ENCODE measurements at places on chromosomes 5 and 9.

DNA sequence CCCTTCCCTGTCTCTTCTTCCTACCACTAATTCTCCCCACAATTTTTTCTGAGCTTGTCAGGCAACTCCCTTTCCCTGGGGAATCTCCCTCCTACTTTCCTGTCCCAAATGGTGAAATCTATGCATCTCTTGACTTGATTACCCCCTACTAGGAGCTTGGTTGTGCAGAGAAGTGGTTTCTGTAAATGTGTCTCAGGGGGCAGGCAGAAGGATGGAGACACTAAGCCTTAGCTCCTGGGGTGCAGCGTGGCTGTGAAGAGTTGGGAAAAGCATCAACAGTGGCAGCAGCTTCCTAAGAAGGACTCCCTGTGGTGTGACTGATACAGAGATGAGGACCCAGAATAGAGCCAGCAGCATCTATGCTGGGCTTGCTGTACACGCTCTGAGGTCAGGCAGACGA, 62.3 kb downstream of the NRG2 start:
- DNase-seq, result no peak

GRCh38 chr5:99243111-99243510, 314.3 kb upstream of the CHD1 start:
- no peak for DNase-seq

DNA sequence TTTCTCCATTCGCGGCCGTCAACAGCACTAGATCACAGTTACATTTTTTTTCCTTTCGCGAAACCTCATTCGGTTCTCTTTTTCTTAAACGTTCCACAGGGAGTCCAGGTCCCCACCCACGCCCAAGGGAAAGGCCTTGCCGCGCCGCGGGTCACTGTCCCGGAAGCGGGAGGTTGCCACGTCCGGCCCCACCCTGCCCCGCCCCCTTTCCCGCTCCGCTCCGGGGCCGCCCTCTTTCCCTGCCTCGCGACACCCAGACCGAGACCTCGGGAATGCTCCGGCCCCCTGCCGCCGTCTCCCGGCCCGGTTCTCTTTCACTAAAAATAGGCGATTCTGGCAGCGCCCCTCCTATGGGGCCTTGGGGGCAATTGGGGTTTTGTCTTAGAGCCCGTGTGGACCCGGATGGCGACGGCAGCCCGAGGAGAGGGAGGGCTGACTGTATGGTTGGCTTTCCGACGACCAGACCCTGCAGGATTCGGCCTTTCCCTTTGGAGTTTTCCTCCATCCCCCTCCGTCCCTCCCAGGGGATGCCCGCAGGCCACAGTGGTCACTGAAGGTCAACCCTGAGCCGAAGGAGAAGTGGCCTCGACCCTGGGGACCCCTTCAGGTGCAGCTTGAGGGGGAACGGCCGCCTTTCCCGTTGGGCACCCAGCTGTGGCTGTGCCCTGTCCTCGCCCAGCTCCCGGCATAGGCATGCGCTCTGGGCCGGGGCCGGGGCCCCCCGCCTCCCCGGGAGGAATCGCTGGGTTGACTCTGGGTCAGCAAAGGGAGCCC, 2.8 kb upstream of the RACK1 start:
- DNase-seq, result peak; percentile 86

DNA sequence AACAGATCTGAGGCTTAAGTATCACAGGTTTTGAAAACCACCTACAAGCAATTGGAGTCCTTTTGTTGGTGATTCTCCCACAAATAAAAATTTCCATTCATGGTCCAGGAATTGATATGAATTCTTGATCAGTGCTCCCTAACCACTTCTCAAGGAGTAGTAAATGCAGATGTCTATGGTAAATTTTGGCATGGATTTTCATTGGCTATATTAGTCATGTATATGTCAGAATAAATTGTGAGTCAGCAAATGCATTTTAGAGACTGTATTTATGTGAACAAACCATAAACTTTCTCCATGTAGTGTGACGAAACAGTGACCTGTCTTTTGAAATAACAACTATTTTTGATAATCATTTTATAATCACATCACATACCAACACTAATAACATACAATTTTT, 611.1 kb downstream of the HTR1A start:
- DNase-seq, result no peak

DNA sequence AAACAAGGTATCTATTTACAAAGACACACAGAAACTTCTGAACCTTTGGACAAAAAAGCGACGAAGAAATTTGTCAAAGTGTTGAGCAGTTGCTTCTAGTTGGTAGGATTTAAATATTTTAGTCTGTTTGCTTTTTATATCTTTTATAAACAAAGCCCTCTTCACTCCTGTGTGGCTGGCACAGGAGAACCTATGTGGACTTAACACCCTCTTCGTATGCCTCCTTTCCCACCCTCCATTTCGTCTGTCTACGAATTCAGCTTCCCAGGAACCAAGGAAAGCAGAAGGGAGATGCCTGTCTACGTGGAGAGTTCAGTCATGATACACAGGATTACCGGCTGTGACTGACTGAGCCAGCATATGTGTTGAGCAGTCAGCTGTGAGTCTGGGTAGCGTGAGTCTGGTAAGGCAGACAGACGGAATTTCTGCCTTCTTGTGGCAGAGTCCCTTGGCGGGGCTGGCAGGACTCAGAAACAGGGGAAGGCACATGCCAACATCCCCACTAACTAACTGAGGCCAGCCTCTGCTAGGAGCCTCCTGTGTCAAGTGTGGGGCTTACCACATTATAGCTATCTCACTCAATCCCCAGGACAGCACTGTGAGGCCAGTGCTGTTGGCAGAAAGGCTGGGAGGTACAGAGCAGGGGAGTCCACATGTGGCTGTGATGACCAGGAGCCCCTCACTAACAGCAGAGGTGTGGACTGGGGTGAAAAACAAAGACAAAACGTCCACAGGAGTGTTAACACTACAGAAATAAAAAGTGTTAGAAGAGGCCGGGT, 13.9 kb upstream of the ZFP62 start:
- no peak for DNase-seq

GRCh38 chr5:151509231-151509630, 61.8 kb downstream of the SLC36A1 start:
- no peak for DNase-seq

DNA sequence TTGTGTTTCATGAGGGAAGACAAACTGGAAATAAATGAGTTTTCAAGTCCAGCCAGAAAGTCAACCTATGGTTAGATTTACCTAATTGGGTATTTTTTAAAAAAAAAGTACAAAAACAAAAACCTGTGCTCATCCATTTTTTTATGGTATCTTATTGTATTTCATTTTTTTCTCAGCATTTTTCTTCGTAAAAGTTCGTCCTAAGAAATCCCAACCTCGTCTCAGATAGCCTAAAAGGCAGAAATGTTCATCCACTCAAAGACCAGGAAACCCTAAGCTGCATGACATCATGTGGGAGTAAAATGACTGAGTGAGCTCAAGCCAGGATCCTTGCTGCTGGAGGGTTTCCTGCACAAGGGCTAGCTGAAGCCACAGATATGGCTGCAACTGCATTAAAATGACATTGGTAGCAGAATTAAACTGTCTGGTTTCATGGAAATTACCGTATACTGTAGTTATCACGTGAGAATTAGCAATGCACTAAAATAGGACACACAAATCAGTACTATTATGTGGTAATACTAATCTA, 70.4 kb downstream of the NFIB start:
- no peak for DNase-seq

GRCh38 chr9:109098171-109098959, 21.4 kb downstream of the TMEM245 start:
- DNase-seq, result peak; percentile 39

DNA sequence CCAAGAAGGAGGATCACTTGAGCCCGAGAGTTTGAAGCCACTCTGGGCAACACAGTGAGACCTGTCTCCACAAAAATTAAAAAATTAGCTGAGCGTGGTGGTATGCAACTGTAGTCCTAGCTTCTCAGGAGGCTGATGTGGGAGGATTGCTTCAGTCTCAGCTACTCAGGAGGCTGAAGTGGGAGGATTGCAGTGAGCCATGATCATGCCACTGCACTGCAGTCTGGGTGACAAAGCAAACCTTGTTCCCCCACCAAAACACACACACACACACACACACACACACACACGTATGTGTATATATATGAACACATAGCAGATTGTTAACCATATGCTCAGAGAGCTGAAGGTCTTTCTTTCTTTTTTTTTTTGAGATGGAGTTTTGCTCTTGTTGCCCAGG, 157.5 kb upstream of the MAST4 start:
- DNase-seq, result no peak

DNA sequence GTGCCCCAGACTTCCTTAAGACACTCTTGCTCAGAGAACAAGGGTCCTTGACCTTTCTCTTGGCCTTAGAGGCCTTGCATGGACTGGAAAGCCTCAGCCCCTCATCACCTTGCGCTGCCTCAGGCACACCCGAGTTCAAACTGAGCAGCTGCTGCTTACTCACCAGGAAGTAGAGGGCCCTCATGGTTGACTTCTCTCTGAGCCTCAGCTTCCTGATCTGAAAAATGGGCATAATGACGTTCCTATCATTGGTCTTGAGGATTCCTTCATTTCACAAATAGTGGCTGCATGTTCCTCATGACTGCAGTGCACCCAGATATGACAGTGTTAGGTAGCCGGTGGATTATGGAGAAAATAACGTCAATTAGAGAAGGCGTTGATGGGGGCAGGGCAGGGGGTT, 28.6 kb downstream of the IER5L start:
- DNase-seq, result no peak

GRCh38 chr5:138276402-138277054, 2.1 kb upstream of the GFRA3 start:
- DNase-seq, result no peak

- DNase-seq, result no peak
Observed at GRCh38 chr5:73369278-73369677, 79.3 kb downstream of the FOXD1 start.

DNA sequence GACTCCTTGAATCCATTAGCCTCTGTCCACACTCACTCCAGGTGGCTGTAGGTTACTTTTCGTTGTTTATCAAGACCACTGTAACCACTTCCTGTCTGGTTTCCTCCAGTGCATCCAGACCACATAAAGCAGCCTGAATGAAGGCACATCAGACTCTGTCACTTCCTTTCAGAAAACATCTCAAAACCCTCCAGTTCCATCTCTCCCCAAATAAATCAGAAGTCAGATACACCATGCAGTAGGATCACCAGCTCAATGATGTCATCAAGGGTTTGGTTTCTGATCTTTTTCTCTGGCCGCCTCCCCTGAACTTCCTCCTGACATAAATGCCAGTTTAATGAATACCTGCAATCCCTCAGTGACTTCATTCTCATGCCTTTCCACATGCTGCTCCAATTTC, 161.2 kb downstream of the ZNF462 start:
- no peak for DNase-seq

DNA sequence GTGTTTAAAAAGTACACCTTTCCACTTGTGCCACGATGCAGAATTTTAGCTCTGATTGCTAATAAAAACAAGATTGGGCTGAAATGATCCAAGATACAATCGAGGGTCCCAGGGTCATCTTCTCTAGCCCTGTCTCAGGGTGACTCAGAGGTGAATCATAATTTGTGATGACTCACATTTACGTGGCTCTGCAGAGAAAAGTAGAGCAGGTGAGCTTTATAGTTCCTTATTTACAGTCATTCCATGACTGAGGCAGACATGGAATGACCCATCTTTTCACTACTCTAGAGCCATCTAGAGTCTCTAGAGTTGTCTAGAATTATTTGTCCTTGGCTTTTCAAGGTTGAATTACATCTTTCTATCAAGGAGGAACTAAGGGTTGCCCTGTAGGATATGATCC, 155.2 kb downstream of the GAS1 start:
- no peak for DNase-seq

DNA sequence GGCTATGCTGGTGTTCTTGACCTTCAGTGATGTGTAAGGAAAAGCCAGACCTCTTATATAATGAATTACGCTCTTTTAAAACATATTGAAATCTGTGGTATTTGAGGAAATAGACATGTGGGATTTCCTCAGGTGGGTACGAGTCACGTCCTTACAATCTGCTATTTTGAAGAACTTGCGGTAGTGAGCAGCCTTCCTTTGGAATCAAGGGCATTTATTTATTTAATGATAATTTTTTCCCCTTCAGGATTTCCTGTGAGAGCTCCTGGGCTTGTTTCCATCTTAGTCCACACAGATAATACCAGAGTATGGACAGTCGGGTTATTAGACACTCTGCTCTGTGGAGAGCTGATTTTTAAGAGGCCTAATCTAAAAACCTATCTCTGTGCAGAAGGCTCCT, 167.9 kb downstream of the ARHGEF28 start:
- no peak for DNase-seq

GRCh38 chr5:141617682-141618029, 1.1 kb downstream of the DIAPH1 start:
- DNase-seq, result peak; percentile 21

- DNase-seq, result no peak
Observed at GRCh38 chr5:56492812-56493211, 259.7 kb upstream of the ANKRD55 start.

GRCh38 chr5:30413540-30413939, 779.9 kb upstream of the CDH6 start:
- no peak for DNase-seq

GRCh38 chr5:1366514-1366913, 21.6 kb upstream of the CLPTM1L start:
- no peak for DNase-seq

DNA sequence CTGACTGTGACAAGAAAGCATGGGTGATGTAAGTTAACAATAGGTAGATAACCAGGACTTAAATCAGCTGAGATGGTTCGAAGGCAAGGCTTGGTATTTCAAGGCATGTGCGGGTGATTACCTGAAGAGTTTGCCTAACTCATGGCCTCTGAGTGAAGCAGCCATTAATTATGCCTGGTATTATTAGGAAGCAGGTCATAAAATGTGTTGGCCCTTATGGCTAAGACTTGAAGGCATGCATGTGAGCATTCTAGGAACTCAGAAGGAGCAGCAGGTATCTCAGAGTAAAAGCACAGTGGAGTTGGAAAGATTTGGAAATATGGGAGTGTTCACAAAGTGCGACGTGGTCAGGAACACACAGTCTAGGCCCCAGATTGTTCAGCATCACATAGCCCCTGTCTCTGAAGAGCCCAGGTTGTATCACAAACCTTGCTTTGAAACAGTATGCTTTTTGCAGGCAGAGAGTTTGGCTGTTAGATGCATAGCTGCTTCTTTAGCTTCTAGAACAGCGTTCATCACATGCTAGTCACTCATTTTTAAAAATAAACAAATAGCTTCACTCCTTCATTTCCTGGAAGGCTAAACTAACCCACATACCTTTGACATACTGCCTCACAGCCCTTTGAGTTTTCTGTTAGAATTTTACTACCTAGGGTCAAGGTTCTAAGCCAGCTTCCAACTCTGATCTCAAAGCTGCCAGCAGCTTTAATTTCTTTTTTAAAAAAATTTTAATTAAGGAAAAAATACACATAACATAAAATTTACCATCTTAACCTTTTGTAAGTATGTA, 2.1 kb downstream of the HEXB start:
- no peak for DNase-seq

DNA sequence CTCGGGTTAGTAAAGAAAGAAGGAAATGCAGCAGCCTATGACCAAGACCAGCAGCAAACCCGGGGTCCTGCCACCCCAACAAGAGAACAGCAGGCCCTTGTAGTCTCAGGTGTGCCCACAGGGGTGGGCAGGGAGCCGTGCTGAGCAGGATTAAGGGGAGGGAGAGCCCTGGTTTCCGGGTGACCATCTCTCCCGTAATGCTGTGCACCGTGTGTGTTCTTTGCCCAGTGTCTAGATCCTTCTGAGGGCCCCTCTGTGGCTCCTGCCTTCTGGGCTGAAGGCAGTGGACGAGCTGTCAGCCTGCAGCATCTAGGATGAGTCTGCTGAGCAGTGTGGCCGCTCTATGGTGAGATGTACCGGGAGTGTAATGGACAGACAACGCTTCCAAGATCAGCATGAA, 12.7 kb upstream of the PLEKHG4B start:
- DNase-seq, result no peak

GRCh38 chr5:64210866-64211265, 45.2 kb downstream of the RNF180 start:
- no peak for DNase-seq

- no peak for DNase-seq
Observed at GRCh38 chr5:128406803-128407202, 131.2 kb downstream of the FBN2 start.

Measured in HEK293T (cell line).